SHP77 treated with DMSO at 0.1 percent for 48 hours (cell line): ENCODE measurements at places on chromosomes 13 and 19.

DNA sequence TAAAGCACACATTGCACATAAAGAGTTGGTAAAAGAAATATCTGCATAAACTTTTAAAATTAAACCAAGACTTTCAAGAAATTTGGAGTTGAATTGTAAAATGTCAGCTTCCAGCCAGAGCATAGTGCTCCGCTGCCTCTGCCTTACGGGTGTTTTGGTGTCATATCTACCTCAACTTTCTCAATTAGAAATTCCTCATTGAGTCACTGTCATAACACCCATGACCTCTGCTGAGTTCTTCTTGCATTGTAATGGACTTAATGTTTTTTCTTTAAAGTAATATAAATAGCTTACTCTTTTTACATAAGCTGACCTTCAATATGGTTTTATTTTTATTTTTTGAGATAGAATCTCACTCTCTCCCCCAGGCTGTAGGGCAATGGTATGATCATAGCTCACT lies 551.0 kb upstream of the NBEA start:
- DNase-seq: no peak

- no peak for DNase-seq
Observed at GRCh38 chr13:93744886-93745285, 518.3 kb downstream of the GPC6 start.

- DNase-seq: peak; percentile 30
Observed at GRCh38 chr19:4140237-4140711, 13.2 kb upstream of the CREB3L3 start.

GRCh38 chr19:52273301-52273700 lies 3.9 kb downstream of the ZNF766 start:
- no peak for DNase-seq

GRCh38 chr13:43545317-43545874 lies 241.4 kb downstream of the ENOX1 start:
- DNase-seq: no peak

GRCh38 chr19:7997809-7998480 lies 7.5 kb downstream of the ELAVL1 start:
- DNase-seq: no peak

- no peak for DNase-seq
Observed at GRCh38 chr13:77930430-77930829, 11.8 kb upstream of the EDNRB start.

- peak; percentile 33 for DNase-seq
Observed at GRCh38 chr13:85828094-85828684, 29.0 kb upstream of the SLITRK6 start.

- no peak for DNase-seq
Observed at GRCh38 chr19:50314724-50315708, 14.2 kb downstream of the KCNC3 start.

GRCh38 chr19:58021541-58022282 lies 12.1 kb upstream of the ZSCAN1 start:
- peak; percentile 7 for DNase-seq

DNA sequence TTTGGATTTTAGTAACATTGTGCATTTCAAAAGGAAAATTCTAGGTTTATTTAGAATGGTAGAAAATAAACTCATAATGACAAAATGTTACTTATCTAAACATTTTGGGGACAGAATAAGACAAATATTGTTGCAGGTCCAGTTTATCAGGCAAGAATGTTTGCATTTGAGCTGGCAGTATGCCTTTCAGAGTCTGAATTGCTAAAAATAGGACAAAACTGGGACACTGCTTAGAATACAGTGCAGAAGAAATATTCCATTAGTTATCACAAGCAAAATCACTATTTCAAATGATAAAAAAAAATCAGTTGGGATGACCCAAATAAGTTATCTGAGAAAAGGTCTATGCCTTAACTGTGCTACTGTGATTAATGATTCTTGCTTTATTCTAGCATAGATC lies 870.3 kb upstream of the MIR17HG start:
- DNase-seq: no peak

GRCh38 chr19:15288146-15288963 lies 44.0 kb downstream of the BRD4 start:
- DNase-seq: peak; percentile 60

DNA sequence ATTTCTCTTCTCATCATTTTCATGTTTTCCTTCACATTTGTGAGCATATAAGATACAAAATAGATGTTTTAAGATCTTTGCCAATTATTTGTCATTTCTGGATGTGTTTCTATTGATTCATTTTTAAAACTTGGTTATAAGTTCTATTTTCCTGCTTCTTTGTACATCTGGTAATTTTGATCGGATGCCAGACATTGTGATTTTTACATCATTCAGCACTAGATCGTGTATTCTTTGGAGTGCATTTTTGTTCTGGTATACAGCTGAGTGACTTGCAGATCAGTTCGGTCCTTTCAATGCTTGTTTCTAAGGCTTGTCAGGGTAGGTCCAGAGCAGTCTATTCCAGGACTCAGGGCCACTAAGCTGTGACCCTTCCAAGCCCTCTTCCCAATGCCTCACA lies 198.2 kb downstream of the KLF12 start:
- no peak for DNase-seq

- no peak for DNase-seq
Observed at GRCh38 chr13:45166858-45167257, 34.0 kb downstream of the KCTD4 start.

DNA sequence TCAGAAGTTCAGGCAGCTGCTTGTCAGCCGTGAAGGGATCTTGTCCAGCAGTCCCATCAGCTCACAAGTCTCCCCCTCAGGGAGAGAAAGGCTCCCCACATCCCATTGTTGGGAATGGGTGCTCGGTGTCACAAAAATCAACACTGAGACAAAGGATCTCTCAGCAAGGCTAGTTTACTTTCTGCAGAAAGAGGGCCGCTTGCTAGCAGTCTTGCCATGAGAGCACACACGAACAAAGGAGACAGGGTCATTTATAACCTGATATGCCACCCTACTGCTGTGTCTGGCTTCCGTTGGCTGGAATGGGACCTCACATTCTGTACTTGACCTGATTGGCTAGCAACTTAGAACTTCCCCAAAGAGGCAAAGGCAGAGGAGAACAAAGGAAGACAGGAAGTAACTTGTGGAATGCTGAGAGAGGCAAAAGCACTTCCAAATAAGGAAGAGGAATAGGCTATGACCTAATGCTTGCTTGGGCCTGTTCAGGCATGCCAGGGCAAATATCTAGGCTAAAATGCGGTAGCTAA lies 8.7 kb upstream of the IGFL3 start:
- peak; percentile 75 for DNase-seq

GRCh38 chr13:26485288-26485687 lies 72.2 kb upstream of the WASF3 start:
- no peak for DNase-seq

DNA sequence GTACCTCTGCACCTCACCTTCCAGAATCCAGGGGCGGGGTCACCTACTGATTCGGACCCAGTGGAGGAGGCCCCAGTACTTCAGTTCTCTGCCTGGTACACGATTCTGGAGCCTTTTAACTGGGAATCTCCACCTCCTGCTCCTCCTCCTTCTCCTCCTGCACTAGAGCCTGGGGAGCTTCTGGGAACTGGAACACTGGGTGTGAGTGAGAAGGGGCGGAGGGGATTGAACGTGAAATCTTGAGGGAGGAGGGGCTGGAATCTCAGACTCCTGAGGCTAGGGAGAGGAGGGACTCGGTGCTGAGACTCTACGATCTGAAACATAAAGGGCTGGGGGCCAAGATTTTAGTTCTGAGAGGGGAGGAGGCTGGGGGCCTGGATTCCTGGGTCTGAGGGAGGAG lies at the start of gene KLK8:
TSS of gene KLK8 (minus strand) at position 90 of the 400 bp plus-strand sequence. CDS start 437 bp downstream, outside the sequence.
- no peak for DNase-seq

GRCh38 chr13:21324803-21325202 lies 134.3 kb downstream of the ZDHHC20 start:
- DNase-seq: no peak

DNA sequence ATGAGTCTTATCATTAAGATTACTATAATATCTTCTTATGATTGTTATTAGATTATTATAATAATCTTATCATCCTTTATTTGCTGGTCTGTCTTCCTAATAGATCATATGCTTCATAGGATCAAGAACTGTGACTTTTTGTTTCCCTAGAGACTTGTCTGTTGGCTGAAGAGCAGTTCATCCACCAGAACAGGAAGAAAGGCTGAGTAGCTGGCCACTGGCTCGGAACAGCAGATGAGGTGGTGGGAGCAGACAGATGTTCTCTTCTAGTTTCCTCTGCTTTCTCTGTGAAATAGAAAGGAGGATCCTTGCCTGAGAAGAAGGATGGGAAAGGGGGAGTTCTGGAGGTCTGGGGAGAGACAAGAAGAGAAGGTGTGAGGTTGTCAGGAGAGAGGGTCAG lies 120.0 kb downstream of the CCNA1 start:
- no peak for DNase-seq
